ENCODE measurements at places on chromosomes 5 and 9.

GRCh38 chr9:81559197-81559596 lies 130.2 kb downstream of the TLE1 start:
- DNase-seq: no peak

DNA sequence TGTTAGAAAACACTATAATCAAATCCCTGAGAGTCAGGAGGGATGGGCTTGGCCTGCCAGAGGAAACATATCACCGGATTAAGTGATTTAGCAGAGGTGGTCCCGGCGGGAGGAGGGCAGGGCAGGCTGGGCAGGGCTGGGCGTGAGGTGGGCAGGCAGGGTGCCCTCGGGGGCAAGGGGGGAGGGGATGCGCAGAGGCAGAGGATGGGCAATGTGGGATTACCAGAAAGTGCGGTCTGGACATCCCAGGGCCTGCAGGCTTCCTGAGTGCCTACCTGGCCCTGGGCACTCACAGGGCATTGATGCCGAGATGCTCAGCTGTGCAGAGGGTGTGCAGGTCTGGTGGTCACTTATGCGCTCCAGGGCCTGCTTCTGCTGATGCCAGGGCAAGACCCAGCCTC lies 115.2 kb downstream of the ADAMTS2 start:
- DNase-seq: no peak

- DNase-seq: no peak
These were observed 39.1 kb downstream of the FGD3 start for GRCh38 chr9:92986176-92987119.

DNA sequence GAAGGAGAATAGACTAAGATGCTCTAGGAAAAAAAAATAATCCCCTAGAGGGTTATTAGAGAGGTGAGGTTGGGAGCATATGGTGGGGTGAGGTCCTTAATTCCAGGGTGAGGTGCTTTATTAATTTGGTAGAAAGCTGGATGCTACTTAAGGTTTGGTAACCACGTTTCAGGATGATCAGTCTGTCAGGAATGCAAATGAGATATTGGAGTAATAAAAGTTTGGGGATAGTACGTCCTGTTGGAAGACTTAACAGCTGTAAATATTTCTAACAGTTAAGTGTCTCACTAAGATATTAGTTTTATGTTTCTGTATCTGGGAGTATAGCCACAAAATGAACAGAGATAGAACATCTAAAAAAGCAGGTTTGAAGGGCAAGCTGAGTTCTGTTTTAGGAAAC lies 578.9 kb downstream of the CETN3 start:
- no peak for DNase-seq

- DNase-seq: no peak
These were observed 15.2 kb downstream of the VAV2 start for GRCh38 chr9:133976887-133977286.

- DNase-seq: no peak
These were observed 8.5 kb downstream of the CAMSAP1 start for GRCh38 chr9:135898634-135899407.

GRCh38 chr9:95791286-95791685 lies 84.2 kb upstream of the ERCC6L2 start:
- no peak for DNase-seq

GRCh38 chr9:137195525-137196220 lies 4.9 kb downstream of the TPRN start:
- no peak for DNase-seq

DNA sequence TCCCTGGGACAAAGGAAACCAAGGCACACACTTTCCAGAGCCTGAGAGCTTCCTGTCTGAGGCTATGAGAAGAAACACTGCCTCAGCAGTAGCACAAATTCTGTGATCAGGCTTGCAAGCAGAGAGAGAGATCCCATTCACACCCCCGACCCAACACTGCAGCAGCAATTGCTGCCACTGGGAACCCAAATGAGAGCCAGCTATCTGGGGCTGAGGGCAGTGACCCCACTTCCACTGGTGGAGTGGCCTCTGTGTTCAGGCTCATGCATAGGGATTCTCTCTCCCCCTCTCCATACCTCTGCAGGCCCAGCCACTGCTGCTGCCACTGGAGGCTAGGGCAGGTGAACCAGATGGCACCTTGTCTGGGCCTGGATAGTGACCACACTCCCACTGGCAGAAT lies 95.2 kb downstream of the TMEM232 start:
- DNase-seq: no peak

- DNase-seq: no peak
These were observed 3.3 kb downstream of the PPIC start for GRCh38 chr5:123033157-123033671.

DNA sequence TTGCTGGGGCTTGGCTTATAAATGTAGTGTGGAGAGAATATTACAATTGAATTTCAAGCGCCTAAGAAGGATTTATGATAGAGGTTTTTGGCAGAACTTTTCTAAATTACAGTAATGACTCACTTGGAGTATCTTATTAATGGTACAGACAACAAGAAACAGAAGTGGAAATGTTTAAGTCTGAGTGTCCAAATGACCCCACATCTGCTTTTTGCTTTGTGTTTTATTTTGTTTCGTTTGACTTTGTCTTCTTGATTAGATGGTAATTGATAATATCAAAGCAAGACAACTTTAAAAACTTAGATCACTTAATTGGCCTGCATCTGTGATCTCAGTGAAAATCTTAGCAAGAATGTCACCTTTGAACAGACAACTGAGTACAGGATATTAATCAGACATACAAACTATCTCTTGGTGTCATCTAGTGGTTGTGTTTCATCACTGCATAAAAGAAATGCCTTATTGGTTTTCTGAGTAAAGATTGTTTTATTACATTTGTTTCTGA lies 577.4 kb downstream of the ISL1 start:
- no peak for DNase-seq
